Stimulated activated CD8-positive, alpha-beta memory T cell treated with anti-CD3 and anti-CD28 coated beads, Interleukin-15, amount 100 ng/mL, for 24 hours (primary cell): ENCODE measurements at places on chromosomes 3 and 15.

DNA sequence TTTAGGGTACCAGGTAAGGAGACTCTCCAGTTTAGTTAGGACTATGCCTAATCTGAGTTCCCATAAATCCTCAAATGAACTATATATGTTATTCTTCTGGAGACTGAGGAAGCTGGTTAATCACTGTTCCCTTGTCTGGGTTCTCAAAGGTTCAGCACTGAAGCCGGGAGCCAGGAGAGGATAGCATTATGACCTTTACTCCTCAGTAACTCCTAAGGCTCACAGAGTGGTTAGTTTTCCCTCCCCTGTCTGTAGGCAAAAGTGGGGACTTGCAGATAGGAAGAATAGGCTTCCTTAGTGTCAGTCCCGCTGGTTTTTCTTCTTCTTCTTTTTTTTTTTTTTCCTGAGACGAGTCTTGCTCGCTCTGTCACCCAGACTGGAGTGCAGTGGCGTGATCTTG lies 50.4 kb downstream of the CRTC3 start:
- no peak for DNase-seq

GRCh38 chr3:168047190-168047795 lies 48.4 kb downstream of the GOLIM4 start:
- DNase-seq: no peak

- no peak for DNase-seq
Measured at GRCh38 chr3:57464801-57465200, 79.3 kb downstream of the DNAH12 start.

- no peak for DNase-seq
Measured at GRCh38 chr3:145355206-145355605, 805.8 kb downstream of the PLOD2 start.

DNA sequence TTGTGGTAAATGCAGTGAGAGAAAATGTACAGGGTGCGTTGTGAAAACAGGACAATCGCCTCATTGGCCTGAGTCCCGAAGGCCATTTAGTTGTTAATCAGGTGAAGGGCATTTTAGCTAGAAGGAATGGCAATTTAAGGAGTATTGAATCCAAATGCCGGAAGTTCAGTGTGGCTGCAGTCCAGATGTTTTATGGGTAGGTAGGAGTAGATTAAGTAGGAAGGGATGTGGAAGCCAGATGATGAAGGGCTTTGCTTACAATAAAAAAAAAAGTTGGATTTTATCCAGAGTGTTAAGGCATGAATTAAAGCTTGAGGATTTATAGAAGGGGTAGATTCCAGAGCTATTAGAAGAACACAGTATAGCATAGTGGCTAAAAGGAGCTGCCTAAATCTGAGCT lies 572.7 kb downstream of the NLGN1 start:
- no peak for DNase-seq

DNA sequence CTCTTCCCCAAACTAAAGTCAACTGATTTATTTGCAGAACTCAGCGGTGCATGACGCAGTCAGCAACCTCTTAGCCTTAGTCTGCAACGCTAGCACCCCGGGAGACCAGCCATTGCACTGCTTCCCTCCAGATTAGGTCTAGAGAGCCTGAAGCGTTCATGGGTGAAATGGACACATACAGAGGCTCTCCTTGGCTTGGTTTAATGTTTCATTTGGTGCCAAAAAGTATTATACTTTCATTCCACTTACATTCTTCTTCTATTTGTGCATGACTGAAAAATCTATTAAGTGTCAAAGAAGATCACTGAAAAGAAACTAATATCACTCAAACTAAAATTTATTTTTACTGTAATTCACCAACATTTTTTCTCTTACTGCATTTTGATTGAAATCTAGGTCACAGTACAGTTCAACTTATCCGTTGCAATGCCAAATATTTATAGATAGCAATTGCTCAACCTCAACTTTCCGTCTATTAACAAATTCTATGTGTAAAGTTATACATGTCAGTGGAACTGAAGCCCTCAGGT lies 116.2 kb downstream of the ROBO1 start:
- DNase-seq: no peak

DNA sequence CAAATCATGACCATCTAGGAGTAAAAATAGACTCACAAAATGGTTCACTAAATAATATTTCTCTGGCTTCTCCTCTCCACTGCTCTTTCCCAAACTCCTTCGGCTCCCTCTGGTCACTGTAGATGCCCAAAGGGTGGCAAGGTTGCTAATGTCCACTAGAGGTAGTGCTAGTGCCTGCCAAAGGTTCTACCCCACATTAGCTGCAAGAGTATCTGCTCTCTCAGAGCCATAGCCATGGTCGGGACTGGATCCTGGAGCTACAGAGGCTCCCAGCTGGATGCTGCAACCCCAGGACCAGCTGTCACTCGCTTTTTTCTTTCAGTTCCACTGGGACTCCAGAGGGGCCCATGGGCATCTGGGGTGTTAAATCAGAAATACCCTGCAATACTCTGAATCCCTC lies 8.5 kb downstream of the HTR3D start:
- DNase-seq: no peak

- DNase-seq: no peak
Measured at GRCh38 chr15:66044837-66045236, 175.5 kb downstream of the RAB11A start.

- DNase-seq: no peak
Measured at GRCh38 chr3:47592066-47592795, 13.6 kb upstream of the CSPG5 start.

GRCh38 chr3:66397745-66398144 lies 103.1 kb downstream of the LRIG1 start:
- no peak for DNase-seq

- peak; percentile 97 for DNase-seq
Measured at GRCh38 chr3:122415762-122416654, at the start of gene WDR5B. Gene WDR5B, minus strand, starts transcription at chr3:122416062. Its CDS starts 534 bp downstream, at chr3:122415528.

GRCh38 chr3:29582273-29582672 lies 301.4 kb downstream of the RBMS3 start:
- DNase-seq: no peak

GRCh38 chr3:191329654-191330529 lies at the start of gene UTS2B:
Gene UTS2B, minus strand, starts transcription at chr3:191330526. Its CDS starts 48,337 bp downstream, at chr3:191282189.
- DNase-seq: no peak
